ENCODE measurements at places on chromosomes 5 and 9.

- no peak for DNase-seq
Measured at GRCh38 chr9:116057371-116057770, 96.2 kb upstream of the PAPPA start.

DNA sequence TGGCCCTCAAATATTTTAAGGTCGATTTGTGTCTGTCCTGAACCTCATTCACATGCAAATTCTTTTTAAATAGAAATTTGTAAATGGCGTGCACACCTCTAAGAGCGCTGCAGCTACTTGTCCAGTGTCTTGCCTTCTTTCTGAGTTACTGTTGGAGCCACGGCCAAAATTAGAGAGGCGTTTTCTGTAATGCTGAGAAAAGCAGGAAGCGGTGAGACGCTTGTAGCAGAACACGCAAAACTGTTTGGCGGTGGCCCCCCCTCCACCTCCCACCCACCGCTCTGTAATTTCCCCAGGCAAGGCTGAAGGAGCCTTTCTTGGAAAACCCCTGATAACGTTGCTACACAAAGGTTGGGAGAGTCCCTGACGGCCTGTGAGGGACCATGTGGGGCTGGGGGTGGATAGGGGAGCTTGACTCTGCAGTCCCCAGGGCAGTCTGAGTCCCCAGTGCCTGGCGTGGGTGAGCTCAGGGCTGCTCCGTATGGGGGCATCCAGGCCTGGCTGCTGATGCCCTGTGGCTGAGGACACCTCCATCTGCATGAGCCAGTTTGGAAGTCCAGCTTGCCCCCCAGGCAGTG, 96.5 kb downstream of the GADD45G start:
- no peak for DNase-seq

GRCh38 chr9:75228893-75229292, 140.6 kb downstream of the OSTF1 start:
- no peak for DNase-seq

- no peak for DNase-seq
Measured at GRCh38 chr9:69325409-69326212, 596 bp downstream of the ENTREP1 start.

DNA sequence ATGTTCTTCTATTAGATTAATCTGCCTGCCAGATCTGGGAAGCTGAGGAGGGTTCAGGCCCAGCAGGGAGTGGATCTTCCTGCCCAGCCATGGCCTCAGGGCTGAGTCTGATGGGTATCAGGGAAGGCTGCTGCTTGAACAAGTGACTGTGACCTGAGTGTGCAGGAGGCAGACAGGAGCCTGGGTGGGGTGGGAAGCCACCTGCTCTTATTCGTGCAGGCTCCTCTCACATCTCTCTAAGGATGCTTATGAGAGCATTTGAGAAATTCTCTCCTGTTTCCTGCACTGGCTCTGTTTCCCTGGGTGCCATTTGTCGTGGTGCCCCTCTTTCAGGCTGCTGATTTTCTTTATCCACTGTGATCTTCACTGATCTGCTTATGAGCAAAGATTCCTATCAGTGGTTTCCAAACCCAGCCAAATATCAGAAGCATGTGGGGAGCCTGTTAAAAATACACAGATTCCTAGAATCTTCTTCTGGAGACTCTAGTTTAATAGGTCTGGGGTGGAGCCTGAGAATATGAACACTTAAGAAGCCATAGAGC, 2.1 kb downstream of the RGS3 start:
- DNase-seq: peak; percentile 10

GRCh38 chr5:10987925-10988504, 227.0 kb upstream of the DAP start:
- DNase-seq: no peak

GRCh38 chr9:132042324-132042723, 37.3 kb downstream of the MED27 start:
- DNase-seq: no peak

- DNase-seq: no peak
Measured at GRCh38 chr9:27653957-27654356, 80.7 kb upstream of the C9orf72 start.

DNA sequence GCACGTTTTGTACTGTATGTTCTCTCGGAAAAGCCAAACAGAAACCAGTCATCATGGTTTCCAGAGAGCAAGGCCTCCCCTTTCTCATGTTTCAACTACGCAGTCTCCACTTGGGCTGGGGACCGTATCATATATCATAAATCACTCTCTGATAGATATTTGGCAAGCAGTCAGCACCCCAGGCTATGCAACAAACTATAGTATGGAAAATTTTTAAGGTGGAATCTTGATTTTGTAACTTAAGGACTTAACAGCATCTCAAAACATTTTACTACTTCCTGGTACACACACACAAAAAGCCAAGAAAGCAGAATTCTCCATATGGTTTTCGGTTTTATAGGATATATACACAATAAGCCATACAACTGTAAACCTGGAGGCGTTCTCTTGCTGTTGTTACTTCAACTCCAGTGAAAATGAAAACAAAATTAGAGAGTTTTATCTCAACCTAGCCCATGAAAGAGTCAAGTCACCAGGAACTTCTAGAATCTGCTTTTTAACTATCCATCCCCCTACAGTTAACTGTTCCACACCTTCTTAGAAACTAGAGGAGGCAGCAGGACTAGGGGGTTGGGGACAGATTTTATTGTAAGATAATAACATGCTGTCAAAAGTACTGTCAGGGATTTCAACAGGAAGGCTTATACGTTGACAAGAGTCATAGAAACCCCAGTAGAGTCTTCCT, 283.4 kb downstream of the NFIB start:
- peak; percentile 78 for DNase-seq

GRCh38 chr9:127629468-127630081, 17.5 kb downstream of the STXBP1 start:
- no peak for DNase-seq

- DNase-seq: no peak
Measured at GRCh38 chr5:58999804-59000203, 416.9 kb downstream of the RAB3C start.

- no peak for DNase-seq
Measured at GRCh38 chr5:119291877-119292276, 63.9 kb upstream of the TNFAIP8 start.

GRCh38 chr9:129497005-129497812, 123.7 kb downstream of the C9orf50 start:
- peak; percentile 55 for DNase-seq

- DNase-seq: no peak
Measured at GRCh38 chr5:93058309-93058708, 522.7 kb downstream of the NR2F1-AS1 start.

DNA sequence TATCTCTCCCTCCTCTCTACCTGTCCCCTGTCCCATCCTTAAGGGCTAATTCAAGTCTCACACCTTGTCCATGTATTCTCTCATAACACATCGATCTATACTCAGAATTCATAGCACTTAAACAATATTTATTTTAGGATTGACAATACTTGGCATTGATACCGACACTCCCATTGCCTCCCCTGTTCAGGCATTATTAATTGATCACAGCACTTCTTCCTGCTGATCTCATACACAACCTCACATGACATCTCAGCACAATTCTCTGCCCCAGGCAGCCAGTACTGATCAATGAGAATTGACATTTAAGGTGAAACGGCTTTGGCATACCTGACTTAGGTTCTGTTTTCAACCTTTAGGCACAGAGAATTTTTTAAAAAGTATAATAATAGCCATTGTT, 582.4 kb upstream of the BRINP1 start:
- DNase-seq: no peak

DNA sequence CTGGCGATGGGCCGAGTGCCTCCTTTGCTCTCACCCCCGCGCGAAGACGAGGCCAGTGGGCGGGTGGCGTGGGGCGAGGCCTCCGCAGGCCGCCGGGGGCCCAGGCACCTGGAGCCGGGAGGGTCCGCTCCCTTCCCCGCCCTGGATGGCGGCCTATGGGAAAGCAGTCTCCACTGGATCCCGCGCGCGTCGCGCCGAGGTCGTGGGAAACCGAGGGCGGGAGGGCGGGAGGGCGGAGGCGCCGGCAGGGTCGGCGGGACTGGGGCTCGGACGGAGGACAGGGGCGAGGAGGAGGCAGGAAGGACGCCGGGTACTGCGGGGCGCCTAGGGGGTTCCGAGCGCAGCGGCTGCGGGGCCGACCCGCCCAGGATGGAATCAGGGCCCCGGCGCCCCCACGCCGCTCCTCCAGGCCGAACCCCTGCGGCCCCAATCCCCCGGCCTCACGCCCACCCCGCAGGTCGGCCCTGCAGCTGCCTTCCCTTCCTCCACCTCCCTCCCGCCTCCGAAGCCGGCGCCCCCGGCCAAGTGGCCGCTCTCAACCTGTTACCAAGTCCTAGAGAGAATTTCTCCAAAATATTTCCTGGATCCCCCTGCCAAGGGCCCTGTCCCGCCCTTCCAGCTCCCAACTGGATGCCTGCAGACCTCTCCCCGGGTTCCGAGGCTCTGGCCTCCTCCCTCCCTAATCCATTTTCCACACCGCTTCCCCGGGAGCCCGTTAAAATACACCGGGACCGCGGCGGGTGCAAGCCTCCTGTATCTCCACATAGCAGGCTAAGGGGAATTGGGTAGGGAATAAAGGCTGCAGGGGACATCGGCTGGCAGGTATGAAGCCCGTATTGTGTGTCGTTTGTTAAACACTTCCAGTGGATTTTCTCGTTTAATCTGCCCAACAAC, 146.3 kb downstream of the ERCC6L2 start:
- DNase-seq: no peak

DNA sequence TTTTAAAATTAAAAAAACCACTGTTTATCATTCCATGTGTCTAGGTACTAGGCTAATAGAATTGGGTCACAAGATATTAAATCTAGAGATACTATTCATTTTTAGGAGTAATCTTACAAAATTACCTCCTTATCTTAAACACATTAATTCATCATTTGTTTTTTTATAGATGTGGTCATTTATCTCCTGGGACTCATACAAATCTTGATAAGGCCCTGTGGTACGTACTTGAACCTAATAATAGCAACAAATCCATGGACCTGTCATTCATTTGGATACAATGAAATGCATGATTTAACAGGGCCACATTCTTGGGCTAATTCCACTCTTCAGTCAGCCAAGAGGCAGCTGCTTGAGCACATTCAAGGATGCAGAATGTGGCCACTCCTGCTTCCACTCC, 66.4 kb upstream of the MARCHF11 start:
- no peak for DNase-seq

DNA sequence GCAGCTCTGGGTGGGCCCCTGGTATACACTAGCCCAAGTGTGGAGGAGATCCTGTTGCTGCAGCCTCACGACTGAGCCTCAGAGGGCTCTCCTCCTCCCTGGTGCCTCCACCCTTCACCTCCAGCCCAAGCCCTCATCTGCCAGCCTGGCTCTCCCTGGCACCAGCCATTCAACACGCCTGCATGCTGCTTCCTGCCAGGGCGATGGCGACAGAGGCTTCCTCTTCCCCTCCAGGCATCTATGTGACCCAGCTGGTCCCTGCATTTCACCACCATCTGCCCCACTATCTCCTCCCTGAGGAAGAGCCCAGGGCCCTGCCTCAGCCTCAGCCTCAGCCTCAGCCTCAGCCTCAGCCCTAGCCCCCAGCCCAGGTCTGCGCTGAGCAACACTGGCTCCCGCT, 54.8 kb upstream of the ANGPTL2 start:
- no peak for DNase-seq

DNA sequence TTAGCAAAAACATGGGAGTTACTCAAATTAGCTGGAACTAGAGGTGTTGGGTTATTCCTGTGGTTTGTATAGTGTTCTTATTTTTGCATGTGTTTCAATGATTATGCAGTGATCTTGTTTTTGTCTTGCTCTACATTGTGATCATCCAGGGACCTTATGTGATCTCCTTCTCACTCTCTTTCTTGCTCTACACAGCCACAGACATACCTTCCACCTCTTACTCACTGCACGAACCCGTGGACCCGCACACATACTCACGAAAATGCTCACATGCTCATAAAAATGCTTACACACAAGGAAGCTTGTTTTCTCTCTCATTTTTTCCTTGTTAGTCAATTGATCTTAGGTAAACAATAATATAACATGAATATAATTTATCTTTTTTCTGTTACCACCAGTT, 187.1 kb downstream of the KDM4C start:
- no peak for DNase-seq

GRCh38 chr9:89755821-89756220, 151.0 kb downstream of the GADD45G start:
- DNase-seq: peak; percentile 19

- DNase-seq: peak; percentile 38
Measured at GRCh38 chr5:149381986-149382338, 2.9 kb upstream of the IL17B start.

GRCh38 chr5:141359790-141360426, at the start of gene PCDHGB2:
Gene PCDHGB2, plus strand, starts transcription at chr5:141359994. Its CDS starts 142 bp downstream, at chr5:141360136.
- DNase-seq: no peak

GRCh38 chr5:115626445-115626823, 598 bp upstream of the TMED7 start:
- no peak for DNase-seq

- no peak for DNase-seq
Measured at GRCh38 chr9:125549465-125549871, 157.5 kb downstream of the MAPKAP1 start.

DNA sequence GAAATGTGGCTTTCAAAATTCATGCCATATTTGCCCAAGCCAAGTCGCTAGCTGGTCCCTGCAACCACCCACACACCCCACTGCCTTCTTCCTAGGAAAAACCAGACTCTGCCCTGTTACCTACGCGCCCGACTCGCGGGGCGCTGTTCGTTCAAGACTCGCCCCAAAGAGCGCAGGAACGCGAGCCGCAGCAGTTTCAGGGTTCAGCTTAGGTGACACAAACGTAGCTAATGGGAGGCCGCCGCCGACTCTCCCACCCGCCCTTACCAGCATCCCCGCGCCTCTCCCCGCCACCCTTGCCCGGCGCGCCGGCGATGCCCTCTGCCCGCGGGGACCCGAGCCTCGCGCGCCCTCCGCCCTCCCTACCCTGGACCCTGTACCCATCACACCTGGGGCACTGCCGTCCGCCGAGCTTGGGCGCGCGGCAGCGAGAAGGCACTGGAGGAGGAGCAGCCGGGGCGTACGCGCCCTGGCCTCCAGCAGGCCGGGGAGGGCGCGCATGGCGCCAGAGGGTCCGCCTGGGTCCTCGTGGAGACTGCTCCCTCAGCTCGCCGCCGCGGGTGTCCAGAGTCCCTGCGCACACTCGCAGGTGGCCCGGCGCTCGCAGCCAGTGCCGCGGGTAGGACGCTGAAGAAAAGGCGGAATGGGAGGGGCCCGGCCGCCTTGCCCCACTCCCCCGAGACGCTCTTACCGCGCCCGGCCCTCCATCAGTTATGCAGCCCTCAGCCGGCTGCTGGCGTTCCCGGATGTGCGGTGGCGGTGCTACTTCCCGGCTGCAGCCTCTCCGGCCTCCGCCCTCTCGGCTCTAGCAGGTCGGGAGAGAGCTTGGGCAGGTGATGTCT, at the start of gene EMB:
TSS of gene EMB (minus strand) at position 638 of the 842 bp plus-strand sequence. CDS start at position 501, 137 bp downstream.
- no peak for DNase-seq

- DNase-seq: no peak
Measured at GRCh38 chr9:120926397-120926928, at the start of gene TRAF1. Gene TRAF1, minus strand, starts transcription at chr9:120926796. Its CDS starts 721 bp downstream, at chr9:120926075.

DNA sequence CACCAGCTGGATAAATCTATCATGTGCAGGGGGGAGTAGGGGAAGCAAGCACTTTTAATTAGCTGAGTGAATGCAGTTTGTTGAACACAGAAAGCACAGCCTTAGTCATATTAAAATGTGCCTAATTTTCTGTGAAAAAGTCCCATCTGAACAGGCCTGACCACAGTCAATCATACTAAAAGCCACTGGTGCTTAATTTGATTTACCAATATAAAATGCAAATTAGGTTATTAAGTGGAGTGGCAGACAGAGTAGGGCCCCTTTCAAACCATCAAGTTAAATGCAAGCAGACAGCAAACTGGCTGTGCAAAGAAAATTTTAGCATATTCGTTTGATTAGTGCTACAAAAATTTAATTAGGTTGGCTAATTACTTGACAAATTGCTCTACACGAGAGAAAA, 176.1 kb downstream of the ISL1 start:
- no peak for DNase-seq

Measured in NCI-H1436 (cell line).